ENCODE measurements at places on chromosomes 4 and X. TPM values are rescaled to one million over a fixed set of nuclear protein-coding genes. Genes with fewer than 3 reads are reported as not detected.

The ARHGEF6 gene
- 27.0 TPM for total RNA-seq

The SMR3A gene
- not detected for total RNA-seq

The TMPRSS11D gene
- total RNA-seq = not detected

The GASK1B gene
- 0.29 TPM for total RNA-seq

The MTNR1A gene
- not detected for total RNA-seq

The CFAP47 gene
- total RNA-seq = not detected

Data from CD8-positive, alpha-beta memory T cell (primary cell).